ENCODE measurements at places on chromosomes 7 and 10.

- DNase-seq = no peak
Measured at GRCh38 chr7:103613655-103614642, 167.9 kb upstream of the SLC26A5 start.

DNA sequence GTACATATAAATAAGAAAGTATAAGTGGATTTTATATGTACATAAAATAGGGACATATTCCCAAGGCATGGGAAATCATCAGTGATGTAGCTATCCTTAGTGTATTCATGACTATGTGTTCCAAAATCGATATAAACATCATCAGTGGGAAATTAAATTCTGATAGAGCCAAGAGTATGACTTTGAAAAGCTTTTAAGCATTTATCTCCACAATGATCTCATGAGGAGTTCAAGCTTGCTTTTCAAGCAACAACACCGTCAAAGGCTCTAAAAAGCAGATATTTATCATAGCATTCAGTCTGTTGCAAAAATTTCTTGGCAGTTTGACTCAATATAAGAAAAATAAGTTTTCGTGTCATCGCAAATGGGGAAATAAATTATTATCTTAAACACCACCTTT lies 14.5 kb upstream of the NEBL start:
- DNase-seq = no peak

DNA sequence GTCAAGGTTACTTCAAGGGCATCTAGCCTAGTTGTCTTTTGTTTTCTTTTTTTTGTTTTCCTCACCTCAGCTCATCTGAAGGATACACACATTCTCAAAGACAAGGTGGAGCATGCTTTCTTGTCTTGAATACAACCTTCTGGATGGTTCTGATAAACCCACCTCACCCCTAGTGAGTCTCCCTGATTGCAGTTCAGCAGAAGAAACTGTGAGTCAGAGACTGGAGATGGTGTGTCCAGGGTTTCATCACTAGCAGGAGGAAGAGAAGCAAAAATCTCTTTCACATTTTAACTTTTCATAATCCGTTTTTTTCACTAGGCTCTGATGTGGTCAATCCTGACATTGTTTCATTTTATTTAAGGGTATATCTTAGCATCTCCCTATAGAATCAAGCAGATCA lies 143.0 kb upstream of the NRBF2 start:
- no peak for DNase-seq

GRCh38 chr7:127907110-127908040 lies 123.9 kb downstream of the LRRC4 start:
- no peak for DNase-seq

DNA sequence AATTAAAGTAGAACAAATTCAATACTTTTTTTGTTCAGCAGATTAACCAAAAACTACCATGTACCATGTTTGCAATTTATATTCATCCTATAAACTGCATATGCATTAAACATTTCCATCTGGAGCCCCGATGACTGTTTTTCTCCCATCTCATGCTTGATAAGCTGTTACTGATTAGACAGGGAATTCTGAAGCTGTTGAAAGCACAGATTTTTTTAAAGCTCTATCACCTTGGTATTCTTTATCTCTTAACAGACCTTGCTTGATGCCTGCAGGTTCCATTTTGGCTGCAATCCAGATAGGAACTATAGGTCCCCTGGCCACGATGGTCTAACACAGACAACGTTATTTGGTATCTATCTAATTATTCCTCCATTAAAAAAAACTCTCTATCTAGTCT lies 961.7 kb downstream of the CNTNAP2 start:
- no peak for DNase-seq

GRCh38 chr7:55641273-55641691 lies 69.0 kb upstream of the VOPP1 start:
- peak; percentile 69 for DNase-seq

DNA sequence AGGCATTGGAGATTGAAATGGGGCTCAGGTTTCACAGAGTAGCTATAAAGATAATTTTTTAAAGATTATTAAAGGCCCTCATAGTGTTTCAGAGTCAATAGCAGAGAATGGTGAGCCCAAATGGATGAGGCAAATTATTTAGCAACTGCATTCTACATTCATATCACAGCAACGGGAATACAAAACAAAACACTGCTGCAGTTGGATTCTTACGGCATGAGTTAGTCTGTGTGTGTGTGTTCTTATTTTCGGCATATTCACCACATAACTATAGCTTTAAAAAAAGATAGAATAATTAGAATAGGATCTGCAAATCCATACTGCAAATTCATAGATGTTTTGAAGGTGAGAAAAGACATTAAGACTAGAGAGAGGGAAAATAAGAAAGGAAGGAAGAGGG lies 66.0 kb downstream of the SUGCT start:
- DNase-seq = no peak

GRCh38 chr7:108659261-108659660 lies 89.6 kb downstream of the DNAJB9 start:
- no peak for DNase-seq

DNA sequence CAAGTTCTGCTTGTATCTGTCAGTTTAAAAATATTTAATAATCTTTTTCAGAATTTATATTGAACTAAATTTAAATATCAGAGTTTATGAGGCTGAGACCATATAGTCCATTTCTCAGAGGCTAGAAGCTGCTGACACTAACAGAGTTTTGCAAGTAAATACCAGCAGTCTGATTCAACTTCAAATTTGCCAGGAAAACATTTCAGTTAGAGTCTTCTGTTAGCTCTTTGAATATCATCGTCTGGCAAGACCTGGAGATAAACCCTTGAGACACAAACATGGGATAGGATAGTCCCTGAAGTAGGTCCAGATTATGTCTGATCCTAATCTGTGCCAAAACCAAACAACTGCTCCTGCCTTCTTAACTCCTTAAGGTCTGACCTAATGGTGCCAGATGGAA lies 472.8 kb upstream of the STEAP1 start:
- no peak for DNase-seq

- no peak for DNase-seq
Measured at GRCh38 chr7:196283-196682, 3.9 kb downstream of the FAM20C start.

DNA sequence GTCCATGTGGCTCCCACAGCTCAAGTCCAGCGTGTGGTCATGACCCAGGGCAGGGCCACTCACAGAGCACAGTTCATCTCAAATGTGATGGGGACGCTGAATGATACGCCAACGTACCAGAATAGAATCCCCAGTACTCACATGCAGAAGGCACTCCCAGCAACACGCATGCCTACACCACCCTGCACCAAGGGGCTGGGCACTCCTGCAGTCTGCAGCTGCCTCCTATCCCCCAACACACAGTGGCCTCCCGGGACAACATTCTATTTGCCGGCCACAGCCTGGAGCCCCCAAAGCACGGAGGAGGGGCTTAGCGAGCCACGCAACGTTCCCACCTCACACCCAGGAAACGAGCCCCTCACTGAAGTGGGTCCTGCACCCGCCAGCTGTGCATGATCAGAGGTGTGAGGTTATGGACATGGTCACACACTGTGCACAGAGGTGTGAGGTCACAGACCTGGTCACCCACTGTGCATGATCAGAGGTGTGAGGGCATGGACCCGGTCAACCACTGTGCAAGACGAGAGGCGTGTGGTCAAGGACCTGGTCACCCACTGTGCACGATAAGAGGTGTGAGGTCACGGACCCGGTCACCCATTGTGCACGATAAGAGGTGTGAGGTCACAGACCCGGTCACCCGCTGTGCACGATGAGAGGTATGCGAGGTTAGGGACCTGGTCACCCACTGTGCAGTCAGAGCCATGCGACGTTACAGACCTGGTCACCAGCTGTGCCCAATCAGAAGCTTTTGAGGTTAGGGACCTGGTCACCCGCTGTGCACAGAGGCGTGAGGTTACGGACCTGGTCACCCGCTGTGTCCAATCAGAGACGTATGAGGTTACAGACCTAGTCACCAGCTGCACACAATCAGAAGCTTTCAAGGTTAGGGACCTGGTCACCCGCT lies 182.8 kb downstream of the DIP2C start:
- no peak for DNase-seq

Measured in KBM-7 (cell line).